ENCODE measurements at places on chromosomes 1 and 21.

DNA sequence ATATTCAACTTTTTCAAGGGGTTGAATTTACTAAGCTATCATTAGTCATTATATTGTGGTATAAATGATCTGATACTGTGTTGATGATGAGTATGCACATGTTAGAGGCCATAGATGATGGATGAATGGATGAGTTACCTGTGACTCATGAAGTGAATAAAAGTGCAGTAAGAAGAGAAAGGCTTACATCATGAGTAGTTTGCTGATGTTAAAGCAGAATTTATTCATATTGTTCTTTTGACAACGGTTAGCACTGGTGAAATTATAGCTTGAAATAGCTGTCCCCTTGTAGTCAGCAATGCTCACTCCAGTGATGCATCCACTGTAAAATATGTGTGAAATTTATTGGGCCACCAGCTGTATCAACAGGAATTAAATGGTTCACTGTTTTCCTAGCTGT, 541.0 kb upstream of the ZRANB2 start:
- no peak for DNase-seq

- DNase-seq = no peak
Measured at GRCh38 chr1:30321996-30322858, 401.2 kb downstream of the MATN1 start.

- peak; percentile 30 for DNase-seq
Measured at GRCh38 chr1:151720974-151721787, at the start of gene RIIAD1. RIIAD1 (plus strand) TSS chr1:151721522; CDS start chr1:151721537, 15 bp downstream.

GRCh38 chr1:61606448-61607312, 118.3 kb downstream of the TM2D1 start:
- no peak for DNase-seq

GRCh38 chr1:184022668-184023067, 14.9 kb downstream of the COLGALT2 start:
- no peak for DNase-seq

- DNase-seq = no peak
Measured at GRCh38 chr21:33964706-33965325, 49.2 kb upstream of the ATP5PO start.

GRCh38 chr21:35664683-35665082, 395.6 kb downstream of the SETD4 start:
- no peak for DNase-seq

- no peak for DNase-seq
Measured at GRCh38 chr1:203600782-203601513, 25.7 kb upstream of the ATP2B4 start.

DNA sequence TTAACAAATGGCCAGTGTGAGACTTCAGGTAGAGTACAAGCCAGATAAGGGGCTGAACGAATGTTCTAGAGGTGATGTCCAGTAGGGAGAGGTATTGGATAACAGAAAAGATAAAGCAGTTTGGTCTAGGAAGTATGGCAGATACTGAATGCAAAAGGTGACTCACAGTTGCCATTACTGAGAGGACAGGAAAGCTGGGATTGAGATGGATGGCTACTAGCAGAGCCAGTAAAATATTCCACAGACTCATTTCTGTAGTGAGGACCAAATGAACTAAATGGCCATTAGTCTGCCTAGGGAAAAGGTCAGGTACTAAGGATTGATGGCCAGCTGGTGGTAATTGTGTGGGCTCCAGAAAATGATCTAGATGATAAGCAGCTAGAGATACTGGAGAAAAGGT, 11.5 kb downstream of the MACO1 start:
- no peak for DNase-seq

DNA sequence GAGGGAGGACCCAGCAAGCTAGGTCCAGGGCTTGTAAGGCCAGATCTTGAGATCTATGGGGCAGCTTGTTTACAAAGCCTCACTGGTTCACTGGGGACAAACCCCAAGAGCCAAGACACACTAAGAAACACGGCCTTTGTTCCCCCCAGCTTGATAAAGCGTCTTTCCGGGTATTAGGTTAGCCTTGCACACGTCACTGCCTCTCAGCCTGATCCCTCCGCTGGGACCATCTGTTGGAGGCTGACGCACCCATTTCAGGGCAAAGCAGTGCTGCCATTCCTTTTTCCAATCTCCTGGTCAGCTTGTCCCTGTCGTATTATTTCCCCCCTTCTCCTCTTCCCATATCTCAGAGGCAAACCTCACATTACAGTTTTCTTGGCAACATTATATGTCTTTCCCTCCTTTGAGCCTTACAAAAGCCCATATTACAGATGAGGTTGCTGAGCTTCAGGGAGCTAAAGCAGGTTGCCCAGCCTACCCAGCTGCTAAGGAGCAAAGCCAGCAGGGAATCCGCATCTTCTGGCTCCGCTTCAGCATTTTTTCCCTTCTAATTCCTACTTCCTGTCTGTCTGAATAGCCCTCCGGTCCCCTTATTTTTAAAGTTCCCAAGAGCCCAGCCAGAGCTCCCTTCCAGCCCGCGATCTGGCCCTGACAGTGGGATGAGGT, 4.1 kb downstream of the HEYL start:
- DNase-seq = no peak

- no peak for DNase-seq
Measured at GRCh38 chr1:34250342-34250741, 73.6 kb downstream of the C1orf94 start.

DNA sequence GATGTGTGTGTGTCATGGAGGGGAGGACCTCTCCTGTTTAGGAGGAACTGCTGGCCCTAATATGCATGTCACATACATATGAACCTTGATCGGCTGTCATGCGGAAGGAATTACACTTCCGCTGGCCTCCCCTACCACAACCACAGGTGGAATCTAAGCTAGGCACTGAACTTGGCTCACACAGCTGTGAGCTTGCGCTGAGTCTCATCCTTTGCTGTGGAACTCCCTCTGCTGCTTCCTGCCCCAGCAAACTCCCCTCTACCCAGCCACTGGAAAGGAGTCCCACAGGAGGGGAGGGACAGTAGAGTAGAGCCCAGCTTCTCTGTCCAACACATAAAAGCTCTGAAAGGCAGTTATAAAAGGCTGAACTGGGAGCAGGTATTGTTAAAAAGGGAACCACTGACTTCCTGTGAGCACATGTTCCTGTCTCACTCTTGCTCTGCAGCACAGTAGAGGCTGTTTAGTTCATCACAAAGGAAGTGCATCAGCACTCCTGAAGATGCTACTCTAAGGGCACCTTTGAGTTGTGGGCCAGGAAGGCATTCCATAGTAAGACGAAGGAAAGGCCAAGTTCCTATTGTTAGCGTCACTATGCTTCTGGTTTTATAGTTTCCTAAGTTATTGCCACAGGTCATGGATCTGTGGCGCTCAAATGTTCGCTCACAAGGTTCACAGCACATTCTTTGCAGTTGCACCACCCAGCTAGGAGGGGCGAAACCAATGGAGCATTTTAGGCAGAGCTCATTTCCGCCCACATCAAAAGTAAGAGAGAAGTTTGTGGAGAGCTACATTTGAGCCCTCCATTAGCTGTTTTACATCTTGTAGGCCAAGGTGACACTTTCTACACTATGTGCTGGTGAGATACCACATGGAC, 17.7 kb upstream of the PTPRC start:
- DNase-seq = no peak

GRCh38 chr1:27539901-27540861, 50.2 kb upstream of the WASF2 start:
- no peak for DNase-seq

GRCh38 chr1:221823149-221823548, 81.3 kb upstream of the DUSP10 start:
- DNase-seq = no peak

Data from erythroblast (primary cell).